ENCODE measurements at places on chromosomes 1 and 21.

- no peak for DNase-seq
Measured at GRCh38 chr1:18126616-18127015, 19.0 kb downstream of the IGSF21 start.

DNA sequence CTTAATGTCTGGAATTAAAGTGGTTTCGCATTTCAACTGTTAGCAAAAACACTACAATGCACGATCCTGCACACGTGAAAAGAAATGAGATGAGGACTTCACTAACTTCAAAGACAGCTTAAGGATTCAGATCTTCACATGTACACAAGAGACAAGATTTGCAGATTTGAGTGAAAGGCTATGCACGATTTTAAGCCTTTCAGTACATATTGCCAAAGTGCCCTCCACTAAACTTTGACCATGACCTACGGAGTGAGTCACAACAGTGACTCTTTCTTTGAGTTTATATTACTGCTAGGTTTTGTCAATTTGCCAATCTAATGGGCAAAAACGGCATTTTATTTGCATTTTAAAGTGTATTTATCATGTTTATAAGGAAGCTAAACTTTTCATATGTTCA is 41.2 kb upstream of the CR1L start:
- DNase-seq = no peak

- no peak for DNase-seq
Measured at GRCh38 chr1:187999973-188000372, 1171.2 kb downstream of the PLA2G4A start.

DNA sequence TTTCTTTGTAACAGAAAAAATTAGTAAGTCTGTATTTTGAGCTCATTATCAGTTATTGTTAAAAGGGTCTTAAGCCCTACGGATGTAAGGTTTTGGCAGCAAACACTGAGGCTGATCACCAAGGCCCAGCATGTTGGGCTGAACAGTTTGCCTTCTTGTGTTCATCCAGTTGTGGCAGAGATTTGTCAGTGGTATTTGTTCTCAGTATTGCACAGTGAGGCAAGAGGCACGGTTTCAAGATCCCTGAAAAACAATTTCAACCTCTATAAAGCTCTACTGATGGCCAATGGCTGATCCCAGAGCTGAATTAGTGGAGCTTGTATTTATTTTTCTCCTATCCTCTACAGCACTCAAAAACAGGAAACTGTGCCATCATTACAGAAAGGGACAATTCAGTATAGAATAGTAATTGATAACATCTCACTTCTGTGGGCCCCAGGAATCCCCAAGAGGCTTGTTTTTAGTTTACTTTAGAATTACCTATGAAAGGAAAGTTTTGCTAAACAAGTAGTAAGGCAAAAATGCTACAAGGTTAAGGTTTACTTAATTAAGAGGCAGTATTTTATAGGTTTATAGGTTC is 191.8 kb upstream of the RAB4A start:
- no peak for DNase-seq

DNA sequence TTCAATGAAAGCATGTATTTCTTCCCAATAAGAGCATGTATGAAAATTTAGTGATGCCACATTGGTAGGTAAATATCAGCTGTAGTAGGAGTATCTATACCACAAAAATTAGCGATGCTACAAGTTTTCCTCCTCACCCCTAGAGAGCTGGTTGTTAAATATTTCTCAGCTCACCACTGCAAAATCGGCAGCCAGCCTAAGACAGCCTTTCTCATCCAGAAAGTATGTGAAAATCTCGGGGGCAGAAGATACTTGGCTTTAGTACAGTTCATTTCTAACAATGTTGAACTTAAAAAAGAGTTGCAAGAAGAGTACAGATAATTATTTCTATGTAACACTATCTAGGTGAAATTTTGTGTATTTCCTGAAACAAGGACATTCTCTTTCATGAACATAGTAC is 235.4 kb downstream of the TPR start:
- no peak for DNase-seq

- DNase-seq = no peak
Measured at GRCh38 chr1:952603-953002, 6.5 kb downstream of the NOC2L start.

DNA sequence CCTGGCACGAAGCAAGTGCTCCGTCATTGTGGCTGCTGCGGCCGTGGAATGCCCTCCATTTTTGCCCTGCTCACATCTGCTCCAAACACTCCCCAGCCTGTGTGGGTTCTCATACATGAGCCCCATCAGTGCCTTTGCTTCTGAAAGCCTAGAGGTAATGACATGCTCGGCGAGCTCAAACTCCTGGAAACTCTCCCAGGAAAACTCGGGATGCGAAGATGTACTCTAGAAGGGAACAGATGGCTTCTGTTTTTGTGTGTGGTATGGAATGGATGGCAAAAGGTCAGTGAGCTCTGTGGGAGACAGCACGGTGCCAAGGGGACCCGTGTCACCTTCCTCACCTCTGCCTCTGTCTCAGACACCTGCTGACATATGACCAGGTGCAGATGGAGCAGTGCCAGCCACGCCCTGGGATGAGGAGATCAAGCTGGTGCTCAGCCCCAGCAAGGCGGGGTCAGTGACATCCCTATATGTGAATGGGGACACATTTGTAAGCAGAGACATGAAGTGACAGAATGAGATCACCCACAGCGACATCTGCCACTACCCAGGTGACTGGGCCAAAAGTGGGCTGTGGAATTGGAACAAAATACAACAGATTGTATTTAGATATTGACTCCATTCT is 84.1 kb upstream of the COX20 start:
- no peak for DNase-seq

DNA sequence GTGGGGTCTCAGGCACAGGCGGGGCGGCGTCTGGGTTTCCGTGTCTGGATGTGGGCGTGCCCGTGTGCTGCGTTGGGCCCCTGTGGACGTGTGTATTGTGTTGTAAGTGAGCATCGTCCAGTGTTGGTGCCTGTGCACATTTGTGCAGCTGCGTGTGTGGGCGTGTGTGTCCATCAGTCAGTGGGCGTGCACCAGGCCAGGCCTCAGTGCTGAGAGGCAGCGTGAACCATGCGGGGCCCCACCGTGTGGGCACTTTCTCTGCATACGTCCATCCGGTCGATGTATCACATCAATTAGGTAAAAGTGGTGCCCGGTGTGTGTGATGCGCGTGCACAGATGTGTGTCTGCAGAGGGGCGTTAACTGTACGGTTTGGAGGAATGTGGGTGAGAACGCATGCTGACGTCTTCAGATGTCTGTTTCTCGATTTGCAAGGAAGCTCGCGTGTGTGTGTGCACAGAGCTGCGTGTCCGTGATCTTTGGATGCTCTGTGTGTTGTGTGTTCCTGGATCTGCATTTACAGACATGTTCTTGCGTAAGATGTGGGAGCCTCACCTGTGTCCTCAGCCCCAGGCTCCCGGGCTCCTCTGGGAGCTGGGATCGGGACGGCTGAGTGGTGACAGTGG is 24.6 kb downstream of the AGRN start:
- no peak for DNase-seq

GRCh38 chr1:9689011-9689706 is 37.6 kb downstream of the PIK3CD start:
- DNase-seq = peak; percentile 78

- no peak for DNase-seq
Measured at GRCh38 chr1:91591175-91591974, 90.7 kb downstream of the CDC7 start.

DNA sequence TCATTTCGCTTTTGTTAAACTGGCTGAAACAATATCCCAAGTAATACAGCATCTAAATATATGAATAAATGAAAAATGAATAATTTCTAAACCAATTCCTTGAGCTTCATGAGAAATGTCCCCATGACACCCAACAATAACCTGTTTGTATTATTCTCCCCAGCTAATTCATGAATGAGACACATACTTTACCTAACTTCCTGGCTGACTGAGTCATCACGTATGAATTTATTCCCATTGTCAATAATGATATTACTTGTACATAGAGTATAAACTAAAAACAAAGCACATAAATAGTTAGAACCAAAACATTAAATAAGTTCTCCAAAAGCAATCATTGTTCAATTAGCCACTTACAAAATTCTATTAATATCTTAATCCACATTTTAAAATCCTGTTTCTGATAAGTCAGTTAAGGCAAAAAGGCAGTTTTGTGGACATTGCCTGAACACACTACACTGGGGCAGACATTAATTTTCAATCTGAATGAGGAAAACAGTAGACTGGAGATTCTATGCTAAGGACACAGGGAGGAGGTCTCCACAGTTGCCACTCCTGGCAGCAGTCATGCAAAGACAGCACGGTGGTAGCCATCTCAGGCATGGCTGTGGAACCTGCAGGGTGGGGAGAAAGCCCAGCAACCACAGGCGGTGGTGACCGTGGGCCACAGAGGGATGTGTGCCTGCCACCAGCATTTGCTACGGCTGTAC is 48.2 kb downstream of the SLC9C2 start:
- no peak for DNase-seq

DNA sequence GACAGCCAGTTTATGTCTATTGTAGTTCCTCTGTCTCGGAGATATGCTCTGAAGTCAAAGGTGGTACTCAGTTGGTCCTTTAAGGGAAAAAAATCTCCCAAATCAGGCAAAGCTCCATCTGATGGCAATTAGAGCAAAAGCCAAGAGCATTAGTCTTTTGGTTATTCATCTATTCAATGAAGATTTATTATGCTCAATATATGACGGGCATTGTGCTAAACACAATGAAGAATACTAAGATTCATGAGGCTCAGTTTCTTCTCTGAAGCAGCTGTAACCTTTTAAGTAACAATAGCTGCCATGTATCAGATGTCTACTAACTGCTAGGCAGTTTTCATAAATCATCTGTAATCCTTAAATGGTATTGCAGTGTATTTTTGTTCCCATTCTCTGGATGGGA is 47.6 kb upstream of the MROH9 start:
- no peak for DNase-seq

GRCh38 chr1:94111879-94112278 is 9.1 kb downstream of the ABCA4 start:
- no peak for DNase-seq

- no peak for DNase-seq
Measured at GRCh38 chr1:1181938-1182410, 8.3 kb downstream of the TTLL10 start.

GRCh38 chr21:35111321-35111930 is 62.3 kb upstream of the RUNX1 start:
- no peak for DNase-seq
